ENCODE measurements at places on chromosomes 3 and 15. TPM values are rescaled to one million over a fixed set of nuclear protein-coding genes. Genes with fewer than 3 reads are reported as not detected.
A peak's percentile ranks its signal among the peaks of the same experiment; 100 is the strongest.

The SLC28A1 gene
- total RNA-seq = 0.35 TPM

The OXTR gene
- total RNA-seq = 0.53 TPM

The BTBD1 gene
- total RNA-seq = 107 TPM

The ITGA11 gene
- 10.2 TPM for total RNA-seq

DNA sequence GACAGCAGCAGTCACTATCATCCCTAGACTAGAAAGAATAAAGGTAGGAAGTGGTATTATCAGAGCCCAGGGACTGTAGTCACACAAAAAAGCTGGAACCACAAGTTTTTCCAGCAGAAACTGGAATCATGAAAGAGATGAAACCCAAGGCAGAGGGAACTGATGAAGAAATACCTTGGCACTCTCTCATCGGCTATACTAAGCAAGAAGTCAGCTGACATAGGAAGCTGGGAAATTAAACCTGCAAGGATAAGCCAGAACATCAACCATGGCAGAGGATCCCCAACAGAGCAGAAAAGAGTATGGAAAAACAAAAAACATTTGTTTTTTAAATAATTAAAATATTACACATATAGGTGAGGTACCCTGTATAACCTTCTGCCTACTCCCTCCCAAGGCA is 86.5 kb downstream of the AQR start:
- peaks cover 7% of the 10 kb centered on the region for H3K36me3 ChIP-seq
- H3K27me3 ChIP-seq = no peaks in the 10 kb centered on the region
- no peaks in the 10 kb centered on the region for H3K4me1 ChIP-seq
- no peak overlapping the region for H3K4me3 ChIP-seq
- no peak overlapping the region for H3K27ac ChIP-seq
- peak; percentile 1 for DNase-seq

GRCh38 chr3:130663092-130663491 is 83.5 kb downstream of the PIK3R4 start:
- peaks cover 2% of the 10 kb centered on the region for H3K36me3 ChIP-seq
- H3K4me1 ChIP-seq = peaks cover 23% of the 10 kb centered on the region
- no peak overlapping the region for H3K4me3 ChIP-seq
- peak overlapping the region; percentile 94 for H3K27ac ChIP-seq
- DNase-seq = no peak
- no peaks in the 10 kb centered on the region for H3K27me3 ChIP-seq

- no peaks in the 10 kb centered on the region for H3K36me3 ChIP-seq
- H3K4me3 ChIP-seq = no peak overlapping the region
- no peak overlapping the region for H3K27ac ChIP-seq
- no peak for DNase-seq
- no peaks in the 10 kb centered on the region for H3K27me3 ChIP-seq
Observed at GRCh38 chr3:4166540-4166939, 136.6 kb upstream of the SETMAR start.

GRCh38 chr3:69292185-69292584 is 93.7 kb downstream of the FRMD4B start:
- no peaks in the 10 kb centered on the region for H3K36me3 ChIP-seq
- no peak overlapping the region for H3K4me3 ChIP-seq
- H3K27me3 ChIP-seq = no peaks in the 10 kb centered on the region

- peak overlapping the region; percentile 94 for H3K27ac ChIP-seq
- H3K36me3 ChIP-seq = peaks cover 27% of the 10 kb centered on the region
- H3K27me3 ChIP-seq = no peaks in the 10 kb centered on the region
- no peak overlapping the region for H3K4me3 ChIP-seq
Observed at GRCh38 chr3:52218454-52218853, 7.0 kb downstream of the TLR9 start.

GRCh38 chr3:187370051-187370450 is 1.9 kb downstream of the RTP4 start:
- no peak for DNase-seq
- H3K27ac ChIP-seq = no peak overlapping the region

DNA sequence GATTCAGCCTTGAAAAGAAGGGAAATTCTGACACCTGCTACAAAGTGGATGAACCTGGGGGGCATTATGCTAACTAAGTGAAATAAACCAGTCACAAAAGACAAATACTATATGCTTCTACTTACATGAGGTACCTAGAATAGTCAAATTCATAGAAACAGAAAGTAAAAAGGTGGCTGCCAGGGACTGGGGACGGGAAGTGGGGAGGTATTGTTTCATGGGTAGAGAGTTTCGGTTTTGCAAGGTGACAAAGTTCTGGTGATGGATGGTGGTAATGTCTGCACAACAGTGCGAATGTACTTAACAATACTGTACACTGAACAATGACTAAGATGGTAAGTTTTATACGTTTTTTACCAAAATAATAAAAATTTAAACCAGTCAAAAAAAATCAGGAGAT is 4.8 kb downstream of the IDH2 start:
- H3K4me1 ChIP-seq = peaks cover 44% of the 10 kb centered on the region
- peaks cover 5% of the 10 kb centered on the region for H3K36me3 ChIP-seq
- no peak for DNase-seq

DNA sequence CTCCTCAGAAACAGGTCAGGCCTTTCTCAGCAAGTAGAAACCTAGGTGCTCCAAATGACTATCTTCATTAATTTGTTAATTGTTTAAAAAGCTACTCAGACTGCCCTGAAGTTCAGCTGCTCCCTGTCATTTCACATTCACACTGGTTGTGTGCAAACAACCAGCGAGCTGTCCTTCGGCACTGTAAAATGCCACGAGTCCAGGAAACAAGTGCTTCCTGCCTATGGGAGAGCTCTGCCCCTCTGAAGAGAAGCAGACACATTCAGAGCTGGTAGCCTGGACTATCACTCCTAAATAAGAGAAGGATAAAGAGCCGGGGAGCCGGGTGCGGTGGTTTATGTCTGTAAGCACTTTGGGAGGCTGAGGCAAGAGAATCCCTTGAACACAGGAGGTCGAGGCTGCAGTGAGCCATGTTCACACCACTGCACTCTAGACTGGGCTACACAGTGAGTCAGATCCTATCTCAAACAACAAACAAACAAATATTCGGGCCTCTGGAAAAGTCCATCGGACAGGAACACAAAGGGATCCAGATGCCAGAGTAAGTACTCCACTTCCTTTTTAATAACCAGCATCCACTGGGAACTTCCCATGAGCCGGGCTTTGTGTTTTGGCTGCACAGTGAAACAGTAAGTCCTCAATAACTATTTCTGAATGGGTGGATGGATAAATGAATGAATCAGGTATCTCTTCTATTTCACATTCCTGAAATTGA is 114.4 kb upstream of the WNT5A start:
- no peaks in the 10 kb centered on the region for H3K36me3 ChIP-seq
- no peak overlapping the region for H3K4me3 ChIP-seq
- no peak overlapping the region for H3K27ac ChIP-seq
- DNase-seq = peak; percentile 54
- no peaks in the 10 kb centered on the region for H3K27me3 ChIP-seq
- peaks cover 8% of the 10 kb centered on the region for H3K4me1 ChIP-seq

GRCh38 chr3:59992578-59992977 is 942.8 kb upstream of the CFAP20DC start:
- H3K4me3 ChIP-seq = no peak overlapping the region
- H3K36me3 ChIP-seq = no peaks in the 10 kb centered on the region
- no peaks in the 10 kb centered on the region for H3K4me1 ChIP-seq
- H3K27me3 ChIP-seq = no peaks in the 10 kb centered on the region

Measured in muscle of leg (tissue), 16 donors.